Activated CD4-positive, alpha-beta T cell treated with anti-CD3 and anti-CD28 coated beads, Interleukin-2, amount 50 U/mL, for 16 hours (primary cell): ENCODE measurements at places on chromosomes 13 and 19.

DNA sequence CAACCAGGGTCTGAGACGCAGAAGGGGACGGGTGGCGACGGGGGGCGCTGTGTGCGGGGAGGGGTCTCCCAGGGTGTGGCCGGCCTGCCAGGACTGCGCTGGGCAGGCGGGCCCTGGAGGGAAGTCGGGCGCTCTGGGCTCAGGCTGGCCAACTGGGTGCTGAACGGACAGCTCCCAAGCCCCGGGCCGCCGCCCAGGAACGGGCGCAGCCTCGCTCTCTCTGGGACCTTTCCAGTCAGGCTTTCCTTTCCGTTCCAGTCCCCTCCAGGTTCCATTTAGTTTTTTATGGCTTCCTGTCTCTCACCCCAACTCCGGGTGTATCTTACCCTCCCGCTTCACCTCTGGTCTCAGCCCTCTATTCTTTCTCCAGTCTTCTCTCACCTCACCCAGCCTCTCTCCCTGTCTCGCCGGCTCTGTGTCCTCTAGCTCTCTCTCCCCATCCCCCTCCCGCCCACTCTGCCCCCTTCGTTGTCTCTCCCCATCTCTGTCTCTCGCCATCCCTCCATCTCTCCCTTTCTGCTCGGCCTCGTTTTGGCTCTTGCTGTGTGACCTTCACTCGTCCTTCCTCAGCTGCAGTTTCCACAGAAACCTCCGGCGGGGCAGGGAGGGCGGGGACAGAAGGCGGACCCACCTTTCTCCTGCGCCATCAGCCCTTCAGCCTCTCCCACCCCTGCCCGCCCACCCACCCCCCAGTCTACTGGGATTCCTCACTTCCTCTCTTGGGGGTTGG is 3.3 kb upstream of the ATP1A3 start:
- DNase-seq, result peak; percentile 21

DNA sequence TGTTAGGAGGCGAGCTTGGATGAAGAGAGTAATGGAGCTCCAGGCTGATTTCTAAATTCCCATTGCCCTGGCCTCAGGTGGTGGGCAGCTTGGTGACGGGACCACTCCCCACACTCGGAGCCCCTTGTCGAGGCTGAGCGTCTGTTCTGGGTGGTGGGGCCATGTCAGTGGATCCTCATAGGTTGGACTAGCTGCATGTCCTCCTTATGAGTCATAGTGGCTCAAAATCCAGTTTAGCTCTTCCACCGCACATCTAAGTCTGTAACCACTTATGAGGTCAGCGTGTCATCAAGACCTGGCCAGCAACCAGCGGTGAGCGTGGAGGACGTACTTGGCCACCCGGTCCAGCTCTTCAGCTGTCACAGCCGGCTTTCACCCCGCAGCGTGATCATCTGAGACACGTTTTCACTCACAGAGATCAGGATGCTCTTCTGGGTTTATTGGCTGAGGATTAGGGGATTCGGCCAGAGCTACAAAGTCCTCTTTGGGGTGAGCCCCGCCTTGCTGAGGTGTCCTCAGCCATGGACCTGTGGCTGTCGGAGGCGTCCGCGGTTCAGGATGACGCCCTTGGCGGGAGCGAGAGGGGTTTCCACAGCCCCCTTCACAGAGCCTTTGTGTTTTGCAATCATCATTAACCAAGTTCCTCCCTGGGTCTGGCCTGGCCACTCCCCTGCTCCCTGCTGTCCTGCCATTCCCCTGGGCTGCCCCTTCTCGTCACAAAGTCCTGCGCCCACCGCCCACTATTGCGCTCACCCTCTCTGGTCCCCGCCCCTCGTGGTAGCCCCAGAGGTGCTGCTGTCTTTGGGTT is 41.9 kb downstream of the ADPRHL1 start:
- DNase-seq, result no peak

- no peak for DNase-seq
These were observed 384.5 kb downstream of the IRS2 start for GRCh38 chr13:109401891-109402290.

- DNase-seq, result no peak
These were observed 12.9 kb downstream of the MIPEP start for GRCh38 chr13:23876265-23876664.

GRCh38 chr19:50549927-50550593 is 18.2 kb downstream of the LRRC4B start:
- DNase-seq, result no peak

- DNase-seq, result no peak
These were observed 16.2 kb upstream of the MED4 start for GRCh38 chr13:48110931-48111721.

GRCh38 chr19:2619076-2619475 is 83.4 kb downstream of the GNG7 start:
- DNase-seq, result no peak

DNA sequence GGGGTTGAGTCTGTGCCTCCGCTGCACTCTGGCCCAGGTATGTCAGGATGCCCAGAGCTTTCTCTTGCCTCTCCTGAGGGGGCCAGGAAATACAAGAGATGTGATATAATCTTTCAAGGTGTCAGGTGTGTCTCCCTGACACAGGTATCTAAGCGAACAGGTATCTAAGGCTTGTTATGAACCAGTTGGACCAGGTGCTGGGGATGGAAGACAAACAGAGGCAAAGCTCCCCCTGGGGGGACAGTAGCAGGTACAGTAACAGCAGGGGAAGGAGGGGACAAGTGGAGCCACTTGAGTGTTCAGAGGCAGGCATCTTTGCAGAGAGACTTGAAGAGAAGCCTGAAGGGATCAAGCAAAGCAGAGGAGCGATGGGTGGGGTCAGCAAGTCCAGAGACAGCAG is 2.6 kb downstream of the LENG1 start:
- DNase-seq, result no peak

GRCh38 chr19:42478765-42479311 is 36.1 kb upstream of the CXCL17 start:
- DNase-seq, result no peak

DNA sequence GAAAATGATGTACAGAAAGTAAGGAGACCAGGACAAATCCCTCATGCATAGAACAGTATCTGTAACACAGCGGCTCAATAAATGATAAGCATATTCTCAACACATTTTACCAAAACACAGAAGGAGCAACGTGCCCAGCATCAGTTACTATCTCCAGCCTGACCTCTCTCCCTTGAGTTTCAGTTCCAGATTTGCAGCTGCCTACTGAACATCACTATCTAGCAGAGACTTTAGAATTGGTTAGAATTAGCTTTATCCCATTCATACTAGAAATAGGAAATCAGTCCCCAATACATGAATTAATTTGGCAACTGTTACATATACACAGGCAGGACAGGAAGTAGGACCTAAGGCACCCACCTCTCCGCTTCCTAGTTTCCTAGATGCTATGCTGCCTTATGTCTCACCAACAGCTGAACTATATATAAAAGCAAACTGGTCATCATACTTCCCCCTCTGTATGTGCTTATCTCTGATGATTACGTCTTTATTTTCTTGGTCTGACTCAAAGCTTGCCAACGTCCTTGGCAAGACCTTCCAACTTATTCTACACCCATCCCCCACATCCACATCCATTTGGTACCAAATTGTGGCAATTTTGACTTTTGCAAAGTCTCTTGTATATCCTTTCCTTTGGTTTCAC is 61.1 kb downstream of the SACS start:
- peak; percentile 34 for DNase-seq

- no peak for DNase-seq
These were observed 107.2 kb downstream of the UQCRFS1 start for GRCh38 chr19:29105629-29106292.

DNA sequence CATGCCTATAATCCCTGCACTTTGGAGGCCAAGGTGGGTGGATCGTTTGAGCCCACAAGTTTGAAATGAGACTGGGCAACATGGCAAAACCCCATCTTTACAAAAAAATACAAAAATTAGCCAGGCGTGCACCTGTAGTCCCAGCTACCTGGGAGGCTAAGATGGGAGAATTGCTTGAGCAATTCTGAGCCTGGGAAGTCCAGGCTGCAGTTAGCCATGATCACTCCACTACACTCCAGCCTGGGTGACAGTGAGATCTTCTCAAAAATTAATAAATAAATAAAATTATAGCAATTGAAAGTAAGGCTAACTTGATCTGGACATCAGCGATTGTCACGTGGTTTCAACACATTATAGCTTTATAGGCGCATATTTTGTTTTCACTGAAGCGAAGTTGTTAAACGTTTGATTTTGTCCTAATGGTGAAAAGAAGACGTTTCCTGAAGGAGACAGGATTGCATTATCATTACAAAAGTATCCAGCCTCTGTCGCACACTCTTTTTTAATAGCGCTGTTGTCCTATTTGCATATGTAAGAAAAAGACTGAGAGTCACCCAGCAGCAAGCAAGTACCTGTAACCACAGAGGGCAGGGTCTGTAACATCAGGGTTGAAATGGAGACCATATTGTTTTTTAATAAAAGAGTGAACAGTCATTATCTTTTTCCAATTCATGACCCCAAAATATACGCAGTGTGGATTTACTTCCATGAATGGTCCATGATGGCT is 335.7 kb downstream of the DCT start:
- no peak for DNase-seq

DNA sequence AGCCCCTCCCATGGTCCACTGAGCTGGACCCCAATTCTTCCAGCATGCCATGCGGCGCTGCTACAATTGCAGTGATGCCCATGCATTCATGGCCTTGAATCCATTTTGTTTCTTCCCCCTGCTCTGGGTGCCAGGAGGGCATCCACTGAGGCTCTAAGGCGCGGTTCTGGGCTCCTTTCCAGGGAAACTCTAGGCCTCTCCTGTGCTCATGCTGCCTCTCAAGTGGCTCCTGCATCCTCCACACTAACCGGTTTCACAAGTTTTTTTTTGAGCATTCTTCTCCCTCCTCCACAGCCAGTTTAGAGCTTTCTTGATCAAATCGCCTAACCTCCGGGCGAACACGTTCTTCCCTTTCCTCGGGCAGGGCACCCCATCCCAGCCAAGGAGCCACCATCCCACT is 69.1 kb upstream of the FLT1 start:
- DNase-seq, result no peak
